ENCODE measurements at places on chromosomes 13 and 19.

GRCh38 chr19:31541396-31541795 is 192.2 kb upstream of the TSHZ3 start:
- no peak for DNase-seq

DNA sequence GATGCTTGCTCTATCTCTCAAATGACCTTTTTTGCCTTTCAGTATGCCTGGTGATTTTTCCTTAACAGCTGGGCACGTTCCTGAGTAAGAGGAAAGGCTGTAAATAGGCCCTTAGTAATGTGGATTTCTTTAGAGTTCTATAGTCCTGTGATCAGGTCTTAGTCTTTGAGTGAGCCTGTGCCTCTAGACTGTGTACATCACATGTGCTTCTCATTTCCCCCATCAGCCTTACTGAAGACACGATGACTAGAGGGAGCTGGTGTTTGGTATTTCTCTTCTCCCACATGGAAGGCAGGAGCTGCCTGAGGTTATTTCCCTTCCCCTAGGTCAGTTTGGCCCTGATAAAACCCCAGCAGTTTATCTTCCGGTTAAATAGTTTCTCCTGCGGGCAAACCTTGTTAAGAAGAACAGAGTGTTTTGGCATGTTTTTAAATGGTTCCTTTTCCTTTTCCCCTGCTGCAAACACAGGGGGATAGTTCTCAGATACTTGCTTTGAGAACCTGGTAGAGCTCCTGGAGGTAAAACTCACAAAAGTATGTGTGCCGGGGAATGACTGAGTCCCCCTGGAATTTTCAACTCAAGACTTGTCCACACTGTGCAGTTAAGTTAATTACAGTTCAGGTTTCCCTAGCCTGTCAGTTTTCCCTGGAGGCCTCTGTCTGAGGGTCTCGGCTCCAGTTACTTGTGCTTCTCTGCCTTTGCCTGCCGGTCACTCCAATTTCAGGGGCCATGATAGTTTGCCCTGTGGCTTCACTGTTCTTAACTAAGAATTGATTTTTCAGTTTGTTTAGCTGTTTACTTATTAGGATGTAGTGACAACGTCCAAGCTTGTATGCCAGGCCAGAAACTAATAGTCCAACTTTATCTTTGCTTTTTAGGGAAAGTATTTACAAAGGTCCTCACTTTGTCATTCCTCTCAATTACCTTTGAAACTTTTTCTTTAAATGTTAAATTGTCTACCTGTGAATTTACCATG is 94.4 kb downstream of the URI1 start:
- no peak for DNase-seq

GRCh38 chr19:3275583-3276340 is 51.3 kb downstream of the CELF5 start:
- peak; percentile 81 for DNase-seq

GRCh38 chr19:17337675-17338432 is 501 bp downstream of the GTPBP3 start:
- DNase-seq: no peak

GRCh38 chr19:1254081-1254527 is 5.7 kb downstream of the MIDN start:
- DNase-seq: no peak

DNA sequence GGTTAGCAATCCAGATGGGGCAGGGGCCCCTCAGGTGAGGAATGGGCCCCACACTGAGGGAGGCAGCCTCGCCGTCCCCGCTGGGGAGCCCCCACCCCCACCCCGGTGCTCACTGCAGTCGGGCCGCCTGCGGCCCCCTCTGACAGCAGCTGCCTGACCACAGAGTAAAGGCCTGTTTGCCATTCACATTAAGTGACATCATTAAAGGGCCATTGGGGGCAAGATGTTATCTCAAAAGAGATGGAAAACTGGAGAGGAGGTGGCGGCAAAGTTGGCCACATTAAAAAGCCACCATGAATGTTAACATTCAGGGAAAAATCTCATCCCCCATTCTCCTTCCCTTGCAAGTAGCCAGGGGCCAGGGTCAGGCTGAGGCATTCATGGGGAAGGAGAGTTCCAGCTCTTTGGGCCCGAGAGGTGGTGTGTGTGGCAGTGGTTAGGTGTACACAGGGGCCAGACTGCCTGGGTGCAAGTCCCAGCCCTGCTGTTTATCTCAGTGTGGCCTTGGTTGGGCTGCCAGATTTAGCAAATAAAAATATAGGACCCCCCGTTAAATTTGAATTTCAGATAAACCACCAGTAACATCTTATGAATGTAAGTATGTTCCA is 20.9 kb downstream of the VSTM2B start:
- no peak for DNase-seq

DNA sequence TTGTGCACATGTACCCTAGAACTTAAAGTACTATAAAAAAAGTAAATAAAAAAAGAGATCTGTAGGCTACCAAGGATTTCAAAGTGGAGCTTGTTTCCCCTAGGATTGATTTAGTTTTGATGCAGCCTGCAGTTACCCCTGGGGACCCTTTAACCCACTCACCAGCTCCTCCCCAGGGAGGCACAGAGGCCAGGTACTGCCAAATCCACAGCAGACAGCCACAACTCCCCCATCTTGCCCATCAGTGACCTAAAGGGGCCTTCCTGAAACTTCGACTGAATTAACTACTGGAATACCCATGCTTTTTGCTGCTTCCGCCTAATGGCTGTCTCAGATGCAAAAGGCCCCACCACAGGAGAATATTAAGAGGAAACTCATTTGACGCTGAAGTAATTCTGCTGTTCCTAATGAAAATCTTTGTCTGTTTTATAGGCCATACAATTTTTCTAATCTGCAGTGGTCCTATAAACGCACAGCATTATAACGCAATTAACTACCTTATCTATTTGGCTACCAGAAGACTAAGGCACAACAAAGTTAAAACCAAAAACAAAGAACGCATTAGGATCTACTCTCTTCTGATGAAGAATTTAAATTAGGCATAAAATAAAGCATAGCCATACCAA is 95.0 kb downstream of the FOXO1 start:
- no peak for DNase-seq

DNA sequence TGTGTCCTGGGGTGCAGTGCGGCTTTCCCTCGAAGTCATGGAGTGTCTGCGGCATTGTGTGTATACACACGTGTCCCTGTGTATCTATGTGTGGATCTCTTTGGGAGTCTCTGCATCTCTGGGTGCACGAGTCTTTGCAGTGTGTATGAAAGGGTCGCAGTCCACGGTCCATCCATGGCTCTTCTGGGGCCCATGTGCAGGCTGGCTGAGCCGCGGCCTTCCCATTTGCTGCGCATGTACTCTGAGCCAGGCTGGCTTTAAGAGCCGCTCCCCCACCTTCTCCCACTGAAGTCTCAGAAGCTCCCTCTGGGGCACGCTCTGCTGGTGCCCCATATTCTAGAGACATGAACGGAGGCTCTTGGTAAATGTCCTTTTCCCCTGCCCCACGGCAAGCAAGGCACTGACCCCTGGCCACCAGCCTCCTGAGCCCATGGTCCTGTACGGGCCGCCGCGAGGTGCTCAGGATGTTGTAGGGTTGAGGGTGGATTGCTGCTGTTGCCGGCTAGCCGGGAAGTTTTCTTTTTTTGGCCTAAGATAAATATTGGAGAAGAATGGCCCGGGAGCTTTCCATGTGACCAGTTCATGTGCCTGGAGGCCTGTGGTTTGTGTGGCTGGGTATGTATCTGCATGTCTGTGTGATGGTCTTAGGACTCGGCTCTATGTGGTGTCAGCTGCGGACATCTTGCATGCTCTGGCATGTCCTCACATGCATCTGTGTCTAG is 31.9 kb downstream of the PAK4 start:
- no peak for DNase-seq

- DNase-seq: no peak
Measured at GRCh38 chr13:21938168-21938567, 267.3 kb downstream of the FGF9 start.

DNA sequence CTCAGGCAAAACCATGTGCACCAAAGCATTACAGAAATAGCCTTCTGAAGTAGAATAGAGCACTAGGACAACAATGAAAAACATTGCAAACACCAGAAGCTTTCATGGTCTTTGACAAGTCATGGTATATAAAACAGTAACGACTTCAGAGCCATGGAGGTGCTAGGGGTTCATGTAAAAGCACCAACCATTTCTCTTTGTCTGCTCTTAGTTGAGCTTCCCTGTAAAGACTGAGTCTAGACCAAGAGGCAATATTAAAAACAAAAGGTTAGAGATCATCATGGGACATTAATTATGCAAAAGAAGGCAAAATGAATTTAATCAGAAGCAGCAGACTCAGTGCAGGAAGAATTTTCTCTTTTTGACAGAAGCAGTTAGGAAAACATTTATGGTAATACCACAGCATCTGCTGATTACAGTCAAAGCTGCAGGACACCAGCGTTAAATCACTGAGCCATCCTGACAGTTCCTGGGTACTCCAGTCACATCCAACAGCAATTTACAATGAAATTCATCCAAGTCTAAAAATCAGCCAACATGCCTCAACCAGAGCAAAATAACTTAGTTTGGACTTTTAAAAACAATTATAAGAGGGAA is 476.8 kb downstream of the DIAPH3 start:
- no peak for DNase-seq

DNA sequence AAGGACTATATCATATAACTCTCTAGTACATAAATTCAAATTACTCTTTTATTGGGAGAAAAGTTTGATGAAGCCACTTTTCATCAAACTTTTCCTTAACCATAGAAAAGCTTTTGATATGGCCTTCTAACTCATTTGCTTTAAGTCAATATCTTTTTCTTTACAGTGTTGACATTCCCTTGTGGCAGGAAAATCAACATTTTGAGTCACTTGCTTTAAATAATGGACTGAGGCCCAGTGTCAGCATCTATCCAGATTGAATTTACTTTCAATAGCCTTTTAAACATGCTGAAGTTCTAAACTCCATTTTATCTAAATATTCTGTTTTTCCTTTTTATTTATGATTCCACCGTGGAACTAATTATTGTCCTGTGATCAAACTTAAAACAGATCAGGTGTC is 62.7 kb downstream of the PCDH9 start:
- DNase-seq: no peak

DNA sequence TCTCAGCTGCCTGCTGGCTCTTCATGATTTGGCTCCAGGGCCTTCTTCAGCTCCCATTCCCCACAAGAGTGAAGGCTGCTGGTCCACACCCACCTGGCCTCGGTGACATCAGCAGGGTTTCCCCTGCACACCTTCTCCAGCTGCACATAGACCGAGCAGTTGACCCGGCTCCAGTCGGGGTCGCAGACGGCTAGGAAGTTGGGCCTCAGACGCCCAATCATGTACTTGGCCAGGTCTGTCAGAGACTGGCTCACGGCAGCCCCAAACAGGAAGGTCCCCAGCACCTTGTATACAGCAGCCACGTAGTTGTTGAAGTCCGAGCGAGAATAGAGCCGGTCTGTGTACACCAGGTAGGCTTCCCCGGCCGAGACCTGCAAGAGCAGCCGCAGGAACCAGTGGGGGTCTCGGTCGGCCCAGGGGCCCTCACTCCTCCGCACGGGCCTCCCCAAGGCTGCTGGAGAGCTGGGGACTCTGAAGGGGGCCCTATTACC is 3.8 kb downstream of the PLPP2 start:
- DNase-seq: no peak

GRCh38 chr19:47231215-47232054 is 436 bp upstream of the BBC3 start:
- DNase-seq: peak; percentile 87

DNA sequence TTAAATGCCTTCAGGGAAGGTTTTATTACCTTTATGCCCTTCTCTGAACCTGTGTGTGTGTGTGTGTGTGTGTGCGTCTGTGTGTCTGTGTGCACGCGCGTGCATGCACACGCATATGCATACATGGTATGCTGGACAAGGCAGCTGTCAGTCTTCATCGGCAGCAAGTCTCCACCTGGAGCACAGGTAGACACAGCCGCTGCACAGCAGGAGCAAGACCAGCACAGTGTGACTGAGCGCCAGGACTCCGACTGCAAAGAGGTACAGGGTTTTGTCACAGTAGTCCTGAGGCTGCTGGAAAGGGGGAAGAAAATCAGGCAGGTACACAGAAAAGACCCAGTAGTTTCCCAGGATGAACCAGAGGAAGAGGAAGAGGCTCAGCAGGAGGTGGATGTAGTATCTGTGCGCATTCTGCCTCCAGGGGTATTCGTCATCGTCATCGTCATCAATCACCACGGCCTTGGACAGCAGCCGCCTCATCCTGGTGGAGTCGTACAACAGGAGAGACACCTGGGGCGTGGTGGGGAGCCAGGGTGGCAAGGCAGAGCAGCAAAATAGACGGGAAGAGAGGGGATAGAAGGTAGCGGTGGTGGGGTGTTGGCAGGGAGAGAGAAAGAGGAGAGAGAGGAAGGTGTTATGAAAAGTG is 12.8 kb upstream of the DHRS12 start:
- DNase-seq: no peak

GRCh38 chr19:17866312-17866963 is 5.3 kb upstream of the SLC5A5 start:
- DNase-seq: no peak

GRCh38 chr13:61084988-61085387 is 330.7 kb downstream of the PCDH20 start:
- peak; percentile 18 for DNase-seq

- DNase-seq: peak; percentile 55
Measured at GRCh38 chr19:5048727-5049553, 80.0 kb downstream of the KDM4B start.
